Bladder microvascular endothelial cell (primary cell): ENCODE measurements at places on chromosomes 1 and 21. TPM values are rescaled to one million over a fixed set of nuclear protein-coding genes. Genes with fewer than 3 reads are reported as not detected.

The SYT6 gene
- under 0.01 TPM in 1 of 2 replicates, not detected in the other for total RNA-seq

The CFHR2 gene
- not detected in 2 replicates for total RNA-seq

The SFN gene
- 0.16 and 0.25 TPM in 2 replicates for total RNA-seq

The RGS8 gene
- under 0.01 TPM in 1 of 2 replicates, not detected in the other for total RNA-seq

The G0S2 gene
- total RNA-seq: 0.65 and 1.6 TPM in 2 replicates

The DYNLT4 gene
- total RNA-seq: 0.25 and 0.32 TPM in 2 replicates

The SPEN gene
- 10.5 and 35.6 TPM in 2 replicates for total RNA-seq

The PTCH2 gene
- total RNA-seq: 0.06 TPM in 1 of 2 replicates, not detected in the other

The RCSD1 gene
- 1.9 and 22.5 TPM in 2 replicates for total RNA-seq

The KPRP gene
- total RNA-seq: not detected in 2 replicates

The TMCO2 gene
- total RNA-seq: 0.16 TPM in 1 of 2 replicates, not detected in the other

The KCND3 gene
- total RNA-seq: 0.25 TPM in 1 of 2 replicates, not detected in the other

The LRRC3 gene
- 0.97 and 2.0 TPM in 2 replicates for total RNA-seq

The LRRC39 gene
- total RNA-seq: 0.16 and 0.19 TPM in 2 replicates

The ATF3 gene
- 2.6 and 21.5 TPM in 2 replicates for total RNA-seq

The TRMT1L gene
- total RNA-seq: 13.6 and 31.3 TPM in 2 replicates

The PTPN22 gene
- total RNA-seq: 0.49 and 0.63 TPM in 2 replicates

The MFN2 gene
- 32.7 and 95.7 TPM in 2 replicates for total RNA-seq

The ERICH3 gene
- total RNA-seq: not detected in 2 replicates

The LCE2B gene
- not detected in 2 replicates for total RNA-seq

The NPHS2 gene
- not detected in 2 replicates for total RNA-seq
